ENCODE measurements at places on chromosomes 7 and 10. TPM values are rescaled to one million over a fixed set of nuclear protein-coding genes. Genes with fewer than 3 reads are reported as not detected.

Gene OPN1SW
- total RNA-seq = not detected

- peak; percentile 1 for DNase-seq
These were observed 1033.8 kb upstream of the AUTS2 start for GRCh38 chr7:68564306-68565135.

- no peak for DNase-seq
These were observed 109.8 kb upstream of the PTN start for GRCh38 chr7:137453356-137453755.

Gene MKI67
- 38.7 TPM for total RNA-seq

Gene ANXA8
- 1.5 TPM for total RNA-seq

Gene TMEM225B
- not detected for total RNA-seq

Gene WNT8B
- not detected for total RNA-seq

Data from fibroblast of the aortic adventitia (primary cell).